ENCODE measurements at places on chromosomes 1 and 21. TPM values are rescaled to one million over a fixed set of nuclear protein-coding genes. Genes with fewer than 3 reads are reported as not detected.

DNA sequence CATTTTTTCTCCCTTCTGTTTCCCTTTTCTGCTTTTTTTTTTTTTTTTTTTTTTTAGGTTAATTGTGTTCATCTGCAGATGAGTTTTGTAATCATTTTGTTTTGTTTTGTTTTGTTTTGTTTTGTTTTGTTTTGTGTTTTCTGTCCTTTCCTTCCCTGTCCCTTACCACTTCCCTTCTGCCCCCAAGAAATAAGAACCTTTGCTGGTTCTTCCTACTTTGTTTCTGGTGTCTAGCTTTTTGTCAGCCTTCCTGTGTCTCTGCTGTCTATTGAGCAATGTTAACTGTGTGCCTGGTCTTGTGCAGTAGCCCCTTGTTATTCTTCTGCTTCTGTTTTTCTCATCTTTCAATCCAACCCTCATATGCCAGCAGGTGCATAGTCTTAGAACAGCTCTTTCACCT, 46.0 kb downstream of the MPZL1 start:
- DNase-seq = no peak

GRCh38 chr1:46224966-46225365, 21.8 kb downstream of the LURAP1 start:
- DNase-seq = no peak

DNA sequence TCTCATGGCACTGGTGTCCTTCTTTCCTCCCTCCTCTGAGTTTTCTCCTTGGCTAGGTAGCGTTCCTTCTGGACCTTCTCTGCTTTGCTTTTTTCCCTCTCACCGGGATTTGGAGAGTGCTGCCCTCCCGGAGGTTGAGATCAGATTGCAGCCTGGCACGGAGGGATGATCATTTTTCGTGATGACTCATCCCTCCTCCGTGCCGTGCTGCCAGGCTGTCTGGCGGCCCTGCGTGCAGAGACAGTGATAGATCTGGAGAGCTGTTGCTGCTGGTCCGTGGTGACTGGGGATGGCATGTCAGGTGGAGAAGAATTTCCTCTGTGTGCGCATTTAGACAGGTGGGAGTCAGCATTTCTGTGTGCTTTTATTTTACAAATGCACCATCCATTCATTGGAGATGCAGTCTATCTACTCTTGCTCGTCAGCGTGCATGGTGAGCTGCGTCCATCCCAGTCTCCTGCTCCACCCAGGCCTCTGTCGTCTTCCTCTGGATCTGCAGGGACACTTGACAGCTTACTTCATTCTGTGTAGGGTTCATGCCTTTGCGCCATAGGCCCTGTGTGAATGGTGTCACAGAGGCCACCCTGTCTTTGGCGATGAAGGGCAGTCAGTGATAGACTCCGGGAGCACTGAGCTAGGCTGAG, 104.4 kb downstream of the PCBP3 start:
- no peak for DNase-seq

DNA sequence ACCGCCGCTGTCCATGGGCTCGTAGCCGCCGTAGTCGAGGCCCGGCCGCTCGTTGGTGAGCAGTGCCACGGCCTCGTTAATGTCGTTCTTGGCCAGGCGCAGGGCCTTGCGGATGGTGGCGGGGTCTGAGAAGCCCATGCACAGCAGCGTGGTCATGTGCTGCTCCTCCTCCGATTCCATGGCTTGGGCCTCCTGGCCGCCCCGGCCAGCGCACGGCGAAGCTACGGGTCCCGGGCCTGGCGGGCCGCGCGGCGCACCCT, 300 bp downstream of the USP24 start:
- no peak for DNase-seq

- DNase-seq = peak; percentile 38
These were observed 49.8 kb upstream of the RCC1 start for GRCh38 chr1:28456078-28456477.

- DNase-seq = no peak
These were observed 2.4 kb downstream of the JMJD4 start for GRCh38 chr1:227732586-227733308.

GRCh38 chr1:108009603-108010195, 44.7 kb upstream of the VAV3 start:
- DNase-seq = no peak

DNA sequence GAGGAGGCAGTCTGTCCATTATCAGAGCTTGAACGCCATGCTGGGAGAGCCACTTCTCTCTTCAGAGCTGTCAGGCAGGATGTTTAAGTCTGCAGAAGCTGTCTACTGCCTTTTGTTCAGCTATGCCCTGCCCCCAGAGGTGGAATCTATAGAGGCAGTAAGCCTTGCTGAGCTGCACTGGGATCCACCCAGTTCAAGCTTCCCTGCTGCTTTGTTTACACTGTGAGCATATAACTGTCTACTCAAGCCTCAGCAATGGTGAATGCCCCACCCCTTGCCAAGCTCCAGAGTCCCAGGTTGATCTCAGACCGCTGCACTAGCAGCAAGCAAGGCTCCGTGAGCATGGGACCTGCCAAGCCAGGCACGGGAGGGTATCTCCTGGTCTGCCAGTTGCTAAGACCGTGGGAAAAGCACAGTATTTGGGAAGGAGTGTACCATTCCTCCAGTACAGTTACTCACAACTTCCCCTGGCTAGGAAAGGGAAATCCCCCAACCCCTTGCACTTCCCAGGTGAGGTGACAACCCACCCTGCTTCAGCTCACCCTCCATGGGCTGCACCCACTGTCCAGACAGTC, 32.5 kb downstream of the RGS13 start:
- no peak for DNase-seq

DNA sequence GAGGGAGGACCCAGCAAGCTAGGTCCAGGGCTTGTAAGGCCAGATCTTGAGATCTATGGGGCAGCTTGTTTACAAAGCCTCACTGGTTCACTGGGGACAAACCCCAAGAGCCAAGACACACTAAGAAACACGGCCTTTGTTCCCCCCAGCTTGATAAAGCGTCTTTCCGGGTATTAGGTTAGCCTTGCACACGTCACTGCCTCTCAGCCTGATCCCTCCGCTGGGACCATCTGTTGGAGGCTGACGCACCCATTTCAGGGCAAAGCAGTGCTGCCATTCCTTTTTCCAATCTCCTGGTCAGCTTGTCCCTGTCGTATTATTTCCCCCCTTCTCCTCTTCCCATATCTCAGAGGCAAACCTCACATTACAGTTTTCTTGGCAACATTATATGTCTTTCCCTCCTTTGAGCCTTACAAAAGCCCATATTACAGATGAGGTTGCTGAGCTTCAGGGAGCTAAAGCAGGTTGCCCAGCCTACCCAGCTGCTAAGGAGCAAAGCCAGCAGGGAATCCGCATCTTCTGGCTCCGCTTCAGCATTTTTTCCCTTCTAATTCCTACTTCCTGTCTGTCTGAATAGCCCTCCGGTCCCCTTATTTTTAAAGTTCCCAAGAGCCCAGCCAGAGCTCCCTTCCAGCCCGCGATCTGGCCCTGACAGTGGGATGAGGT, 4.1 kb downstream of the HEYL start:
- no peak for DNase-seq

KCNC4 gene
- total RNA-seq = 8.3 TPM

MYOCOS gene
- total RNA-seq = not detected

KCNJ15 gene
- total RNA-seq = not detected

MIGA1 gene
- 10.7 TPM for total RNA-seq

PTAFR gene
- 0.50 TPM for total RNA-seq

All from activated CD8-positive, alpha-beta T cell treated with anti-CD3 and anti-CD28 coated beads, Interleukin-2, amount 10 ng/mL, durations not matched to agents 7 days and 5 days (primary cell).